ENCODE measurements at places on chromosomes 16 and 17.

- no peak for DNase-seq
- H3K27ac ChIP-seq = no peak overlapping the region
- H3K4me1 ChIP-seq = no peaks in the 10 kb centered on the region
- no peaks in the 10 kb centered on the region for H3K36me3 ChIP-seq
- H3K27me3 ChIP-seq = no peaks in the 10 kb centered on the region
- no peak overlapping the region for H3K4me3 ChIP-seq
Measured at GRCh38 chr16:19338335-19338734, 52.8 kb downstream of the CLEC19A start.

GRCh38 chr17:21742326-21742725, 50.0 kb downstream of the KCNJ18 start:
- DNase-seq = no peak
- no peaks in the 10 kb centered on the region for H3K4me1 ChIP-seq
- no peak overlapping the region for H3K4me3 ChIP-seq
- H3K27ac ChIP-seq = no peak overlapping the region

- DNase-seq = no peak
- H3K4me3 ChIP-seq = no peak overlapping the region
- H3K27me3 ChIP-seq = no peaks in the 10 kb centered on the region
- peaks cover 3% of the 10 kb centered on the region for H3K4me1 ChIP-seq
- no peaks in the 10 kb centered on the region for H3K36me3 ChIP-seq
Measured at GRCh38 chr17:82490512-82491195, 28.9 kb upstream of the FOXK2 start.

- no peaks in the 10 kb centered on the region for H3K27me3 ChIP-seq
- H3K4me1 ChIP-seq = peaks cover 54% of the 10 kb centered on the region
- DNase-seq = no peak
- H3K27ac ChIP-seq = peak overlapping the region; percentile 73
Measured at GRCh38 chr16:29665294-29666077, 2.4 kb downstream of the SPN start.

DNA sequence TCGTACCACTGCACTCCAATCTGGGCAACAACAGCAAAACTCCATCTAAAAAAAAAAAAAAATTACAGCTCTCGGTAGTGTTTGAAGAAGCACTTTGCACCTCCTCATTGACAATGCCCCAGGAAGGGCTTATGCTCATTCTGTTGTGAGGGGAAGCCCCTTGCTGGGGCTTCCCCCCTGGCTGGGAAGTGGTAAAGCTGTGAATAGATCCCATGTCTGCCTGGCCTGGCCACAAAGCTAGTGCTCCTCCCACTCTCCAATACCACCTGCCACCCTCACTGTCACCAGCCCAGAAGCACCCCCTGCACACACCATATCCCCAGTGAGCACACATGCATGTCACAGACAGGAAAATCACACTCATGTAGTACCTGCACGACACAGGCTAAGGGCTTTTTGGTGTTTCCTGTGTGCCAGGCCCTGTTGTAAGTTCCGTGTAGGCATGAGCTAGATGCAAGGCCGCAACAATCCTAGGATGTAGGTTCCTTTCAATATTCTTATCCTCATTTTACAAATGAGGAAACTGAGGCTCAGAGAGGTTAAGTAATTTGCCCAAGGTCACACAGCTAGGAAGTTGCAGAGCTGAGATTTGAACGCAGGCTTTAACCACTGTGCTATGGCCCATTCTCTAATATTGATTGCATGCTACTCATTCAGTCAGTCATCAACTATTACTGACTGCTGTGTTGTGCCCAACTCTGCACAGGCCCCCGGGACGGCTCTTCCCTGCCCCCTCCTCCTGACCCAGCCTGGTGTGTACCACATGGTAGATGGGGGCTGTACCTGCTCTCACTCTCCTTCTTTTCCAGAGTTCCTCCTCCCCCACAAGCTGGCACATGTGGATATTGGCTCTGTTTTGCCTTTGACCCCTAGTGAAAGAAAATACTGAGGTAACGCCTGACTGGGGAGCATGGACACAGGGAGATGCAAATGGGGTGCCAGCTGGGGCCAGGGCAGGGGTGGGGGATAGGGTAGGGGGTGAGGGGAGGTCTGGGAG, 11.9 kb upstream of the COL1A1 start:
- no peak overlapping the region for H3K27ac ChIP-seq
- no peaks in the 10 kb centered on the region for H3K27me3 ChIP-seq

GRCh38 chr17:47352848-47353247, 29.1 kb downstream of the EFCAB13 start:
- no peaks in the 10 kb centered on the region for H3K4me1 ChIP-seq
- no peaks in the 10 kb centered on the region for H3K27me3 ChIP-seq
- H3K27ac ChIP-seq = no peak overlapping the region
- H3K36me3 ChIP-seq = no peaks in the 10 kb centered on the region
